ENCODE measurements at places on chromosomes 7 and 10. TPM values are rescaled to one million over a fixed set of nuclear protein-coding genes. Genes with fewer than 3 reads are reported as not detected.

PON1 gene
- total RNA-seq: 0.16 TPM

DRGX gene
- total RNA-seq: not detected

SLC39A12 gene
- total RNA-seq: 0.05 TPM

DKK1 gene
- 0.90 TPM for total RNA-seq

TMEM184A gene
- 0.19 TPM for total RNA-seq

PILRA gene
- total RNA-seq: 0.48 TPM

LIPM gene
- not detected for total RNA-seq

SAMD8 gene
- total RNA-seq: 14.6 TPM

SPDYE9 gene
- total RNA-seq: not detected

- peak; percentile 82 for DNase-seq
These were observed 267.4 kb downstream of the ADK start for GRCh38 chr10:74418285-74418872.

DNA sequence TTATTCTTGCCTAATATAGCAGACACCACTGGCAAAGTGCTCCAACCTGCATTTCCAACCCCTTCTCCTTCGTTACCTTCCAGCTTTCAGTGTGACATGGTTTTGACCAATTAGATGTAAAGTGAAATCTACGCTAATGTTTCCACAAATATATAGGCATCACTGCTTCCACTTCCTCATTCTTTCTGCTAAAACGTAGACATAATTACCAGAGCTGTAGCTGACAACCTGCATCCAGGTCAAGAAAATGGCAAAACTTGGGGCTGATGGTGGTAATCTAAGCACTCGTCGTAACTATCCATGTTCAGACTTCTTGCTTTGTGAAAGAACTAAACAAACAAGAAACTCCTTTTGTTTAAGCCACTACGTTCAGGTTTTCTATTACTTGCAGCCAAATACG is 41.8 kb upstream of the COL1A2 start:
- no peak for DNase-seq

DNA sequence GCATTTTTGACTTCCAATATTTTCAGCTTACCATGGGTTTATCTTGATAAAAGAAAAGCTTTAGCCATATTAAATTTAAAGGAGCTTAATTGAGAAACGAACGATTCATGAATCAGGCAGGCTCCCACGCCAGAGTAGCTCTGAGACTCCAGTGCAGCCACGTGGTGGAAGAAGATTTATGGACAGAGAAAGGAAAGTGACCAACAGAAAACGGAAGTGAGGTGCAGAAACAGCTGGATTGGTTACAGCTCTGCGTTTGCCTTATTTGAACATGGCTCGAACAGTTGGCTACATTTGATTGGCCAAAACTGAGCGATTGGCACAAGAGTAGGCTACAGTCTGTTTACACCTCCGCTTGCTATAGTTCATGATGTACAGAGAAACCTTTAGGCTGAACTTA is 395.4 kb downstream of the GATA3 start:
- DNase-seq: peak; percentile 6

GRCh38 chr10:8026349-8027259 is 27.9 kb upstream of the GATA3 start:
- no peak for DNase-seq

- DNase-seq: no peak
These were observed 18.5 kb downstream of the TRUB1 start for GRCh38 chr10:114956466-114956865.

DNA sequence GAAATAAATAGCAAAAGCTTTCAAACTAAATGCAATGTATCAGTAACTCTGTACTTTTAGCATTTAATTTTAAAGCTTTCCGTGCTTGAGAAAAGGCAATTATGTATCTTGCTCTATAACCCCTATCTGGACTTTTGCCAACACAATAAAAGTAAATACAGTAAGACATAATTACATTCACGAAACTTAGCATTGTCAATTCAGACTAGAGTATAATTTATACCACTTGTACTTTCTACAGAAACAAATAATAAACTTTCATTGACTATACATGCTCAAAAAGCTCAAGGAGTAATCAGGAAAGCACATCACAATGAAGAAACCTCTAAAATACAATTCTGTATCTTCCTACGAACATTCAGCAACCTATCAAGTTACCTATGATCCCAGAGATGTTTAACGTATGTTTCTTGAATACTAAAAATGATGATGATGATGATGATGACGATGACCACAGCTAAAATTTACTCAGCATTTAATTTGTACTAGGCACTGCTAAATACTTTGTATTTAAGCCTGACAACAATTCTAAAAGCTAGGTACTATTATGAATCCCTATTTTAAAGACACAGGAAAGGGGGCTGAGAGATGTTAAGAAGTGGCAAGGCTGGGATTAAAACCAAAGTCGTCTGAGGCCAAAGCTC is 44.9 kb downstream of the MINDY3 start:
- DNase-seq: no peak

- DNase-seq: no peak
These were observed 226.7 kb upstream of the PPP2R2D start for GRCh38 chr10:131674130-131674529.

GRCh38 chr7:48084727-48085432 is 4.2 kb upstream of the UPP1 start:
- peak; percentile 100 for DNase-seq

DNA sequence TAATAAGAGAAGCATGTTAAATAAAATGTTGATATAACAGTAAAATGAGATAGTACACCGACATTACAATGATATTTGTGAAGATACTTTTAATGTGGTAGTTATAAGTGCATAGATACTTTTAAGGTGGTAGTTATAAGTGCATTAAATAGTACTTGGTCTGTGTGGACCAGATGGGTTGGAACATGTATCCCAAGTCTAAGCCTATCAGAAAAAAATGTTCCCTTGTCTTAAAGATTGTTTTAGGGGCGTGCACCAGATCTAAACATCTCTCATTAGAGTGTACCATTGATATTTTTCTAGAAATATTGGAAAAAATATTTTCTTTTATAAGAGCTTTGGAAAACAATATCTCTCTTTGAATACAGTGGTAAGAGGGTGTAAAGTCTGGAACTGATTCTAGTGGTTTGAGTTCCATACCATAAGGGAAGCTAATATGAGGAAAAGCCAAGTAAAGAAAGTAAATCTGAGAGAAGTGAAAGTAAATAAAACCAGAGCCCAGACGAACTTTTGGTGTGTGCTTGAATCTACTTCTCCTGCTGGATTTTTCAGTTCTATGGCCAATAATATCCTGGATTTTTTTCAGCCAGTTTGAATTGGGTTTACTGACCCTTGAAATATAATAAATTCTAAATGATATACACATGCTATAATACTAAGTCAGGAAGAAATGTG is 175.3 kb downstream of the MBL2 start:
- no peak for DNase-seq

DNA sequence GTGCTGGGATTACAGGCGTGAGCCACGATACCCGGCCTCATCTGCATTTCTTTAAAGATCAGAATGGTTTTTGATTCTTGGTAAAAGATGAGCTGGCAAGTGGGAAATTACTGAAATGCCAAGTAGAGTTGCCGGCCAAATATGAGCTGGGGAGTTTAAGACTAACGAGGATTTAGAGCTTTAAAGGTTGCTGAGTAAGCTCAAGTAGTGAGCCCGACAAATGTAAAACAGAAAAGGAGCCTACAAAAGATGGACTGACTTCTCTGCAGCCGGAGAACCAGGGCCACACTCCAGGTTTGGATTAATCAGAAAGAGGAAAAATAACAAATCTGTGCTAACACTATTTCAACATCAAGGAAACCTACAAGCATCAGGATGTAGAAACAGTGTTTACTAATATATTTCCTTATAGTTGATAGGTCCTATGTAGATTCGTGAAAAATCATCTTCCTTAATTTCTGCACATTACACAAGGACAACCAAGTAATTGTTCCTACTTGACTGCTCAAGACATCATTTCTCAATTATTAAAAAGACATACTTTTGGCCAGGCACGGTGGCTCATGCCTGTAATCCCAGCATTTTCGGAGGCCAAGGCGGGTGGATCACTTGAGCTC is 49.6 kb downstream of the MPP7 start:
- DNase-seq: no peak

DNA sequence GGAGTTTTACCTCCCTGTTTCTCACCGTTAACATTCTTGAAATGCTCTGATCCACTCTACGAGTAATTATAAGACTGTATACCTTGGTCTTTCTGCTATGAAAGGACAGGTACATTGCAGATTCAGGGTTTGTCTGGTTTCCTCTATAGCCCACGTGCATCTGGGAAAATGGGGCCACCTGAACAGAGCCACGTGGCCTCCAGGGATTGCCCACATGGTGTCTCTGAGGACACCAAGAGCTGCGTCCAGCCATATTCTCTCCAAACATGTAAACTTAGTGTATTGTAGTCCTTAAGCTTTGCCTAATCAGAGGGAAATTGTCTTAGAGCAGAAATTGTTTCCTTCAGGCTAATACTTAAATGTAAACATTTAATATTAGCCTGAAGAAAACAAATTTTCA is 16.7 kb downstream of the MACROH2A2 start:
- no peak for DNase-seq

DNA sequence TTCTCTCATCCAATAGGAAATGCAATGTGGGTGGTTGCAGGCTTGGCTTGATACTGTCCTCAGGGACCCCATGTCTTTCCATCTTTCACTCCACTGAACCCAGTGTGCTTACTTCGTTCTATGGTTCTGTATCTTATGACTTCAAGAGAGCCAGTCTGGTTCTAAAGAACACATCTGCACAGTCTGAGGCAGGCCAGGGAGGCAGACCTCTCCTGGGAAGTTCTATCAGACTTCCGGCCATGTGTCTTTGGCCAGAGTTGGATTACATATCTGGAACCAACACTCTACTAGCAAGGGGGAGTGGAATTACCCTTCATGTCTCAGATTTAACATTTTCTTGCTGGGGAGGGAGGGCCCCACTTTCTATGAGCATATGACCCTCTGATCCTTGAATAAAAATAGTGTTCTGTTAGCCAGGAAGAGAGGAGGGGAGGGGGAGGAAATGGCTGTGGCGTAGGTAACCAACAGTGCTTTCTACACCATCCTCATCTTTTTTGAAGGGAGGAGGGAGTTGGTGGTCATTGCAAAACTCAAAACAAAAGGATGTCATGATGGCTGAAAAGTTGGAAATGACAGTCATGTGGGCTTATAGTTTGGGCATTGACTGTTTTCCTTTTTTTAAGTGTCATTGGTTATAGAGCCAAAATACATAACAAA is 370.2 kb downstream of the GATA3 start:
- DNase-seq: no peak

DNA sequence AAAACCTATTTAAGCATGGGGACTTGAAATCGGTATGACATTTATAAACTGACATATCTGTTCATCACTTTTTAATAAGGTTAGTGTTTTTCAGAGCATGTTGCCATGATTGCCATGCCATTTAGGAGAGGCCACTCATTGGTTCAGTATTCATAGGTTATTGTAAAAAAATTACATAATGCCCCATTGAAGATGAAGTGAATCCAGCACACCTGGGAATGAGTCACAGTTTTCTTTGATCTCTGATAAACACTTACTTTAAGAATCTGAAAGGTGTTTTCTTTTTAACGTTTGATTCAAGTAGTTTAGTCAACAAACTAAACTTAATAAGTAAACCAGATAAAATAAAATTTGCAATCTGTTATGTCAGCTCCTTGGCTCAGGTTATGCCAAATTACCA is 278.3 kb downstream of the ARL4A start:
- DNase-seq: no peak

DNA sequence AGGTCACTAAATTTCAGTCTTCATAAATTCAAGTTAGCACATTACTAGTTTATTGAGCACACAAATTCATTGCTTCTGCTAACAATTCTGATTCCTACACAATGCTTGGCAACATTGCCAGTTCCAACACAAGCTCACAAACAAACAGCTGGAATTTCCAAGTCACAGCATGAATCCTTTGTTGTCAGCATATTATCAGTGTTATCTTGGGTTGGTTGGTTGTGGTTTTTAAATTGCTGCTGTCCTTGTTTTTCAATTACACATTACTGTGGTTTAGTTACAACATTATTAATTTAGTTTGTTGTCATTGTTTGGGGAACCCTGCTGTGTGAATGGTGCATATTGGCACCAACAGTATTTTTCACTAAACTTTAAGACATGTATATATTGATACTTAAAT is 86.0 kb upstream of the ARID5B start:
- DNase-seq: no peak

GRCh38 chr10:29326886-29327745 is 38.2 kb downstream of the LYZL1 start:
- no peak for DNase-seq

DNA sequence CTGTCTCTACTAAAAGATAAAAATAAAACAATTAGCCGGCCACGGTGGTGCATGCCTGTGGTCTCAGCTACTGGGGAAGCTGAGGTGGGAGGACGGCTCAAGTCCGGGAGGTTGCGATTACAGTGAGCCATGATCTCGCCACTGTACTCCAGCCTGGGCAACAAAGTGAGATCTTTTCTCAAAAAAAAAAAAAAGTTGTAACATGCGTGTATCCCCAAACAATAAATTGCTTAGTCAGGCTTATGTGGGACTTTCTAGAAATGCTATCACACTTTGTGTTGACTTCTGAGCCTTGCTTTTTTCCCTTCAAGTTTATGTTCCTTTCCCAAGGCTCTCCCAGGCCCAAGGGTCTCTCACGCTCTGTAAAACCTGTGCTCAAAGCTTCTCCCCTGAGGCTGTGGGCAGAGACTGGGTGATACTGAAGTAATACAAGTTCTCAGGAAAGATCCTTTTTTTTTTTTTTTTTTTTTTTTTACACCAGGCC is 88.0 kb upstream of the TNS3 start:
- DNase-seq: no peak

GRCh38 chr7:97959046-97959445 is 30.9 kb downstream of the OCM2 start:
- DNase-seq: no peak

DNA sequence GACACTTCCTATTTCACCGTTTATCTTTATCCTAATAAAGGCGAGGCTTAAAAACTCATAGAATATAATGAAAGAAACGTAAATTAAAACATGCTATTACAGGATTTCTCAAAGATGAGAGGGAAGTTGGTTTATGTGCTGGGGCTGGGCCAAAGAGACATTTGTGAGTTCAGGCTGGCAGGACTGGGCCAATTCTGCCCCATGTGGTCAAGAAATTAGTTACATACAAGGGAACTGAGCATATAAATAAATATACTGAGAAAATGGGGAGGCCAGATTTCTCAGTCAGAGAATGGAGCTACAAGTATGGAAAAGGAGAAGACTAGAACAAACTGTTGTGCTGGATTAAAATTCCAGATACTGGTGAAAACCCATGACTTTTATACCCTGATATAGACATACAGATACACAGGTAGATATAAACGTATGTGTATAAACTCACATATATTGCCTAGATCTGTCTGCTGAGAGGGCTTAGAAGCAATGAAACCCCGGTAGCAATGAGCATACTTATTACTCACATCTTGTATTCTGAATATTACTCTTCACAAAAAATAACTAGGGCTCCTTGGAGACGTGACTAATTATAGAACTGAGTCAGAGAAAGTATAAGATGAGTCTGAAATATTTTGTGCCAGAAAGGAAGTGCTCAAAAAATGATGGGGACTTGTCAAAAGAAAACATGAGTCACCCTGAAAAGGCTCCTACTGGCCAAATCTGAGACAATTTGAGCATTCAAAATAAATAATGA is 155.7 kb upstream of the FGFR2 start:
- DNase-seq: peak; percentile 41

GRCh38 chr10:34666008-34666704 is 148.9 kb downstream of the PARD3 start:
- peak; percentile 84 for DNase-seq

- DNase-seq: no peak
These were observed 16.0 kb downstream of the CDNF start for GRCh38 chr10:14821635-14822375.
